ENCODE measurements at places on chromosomes 3 and 15.

DNA sequence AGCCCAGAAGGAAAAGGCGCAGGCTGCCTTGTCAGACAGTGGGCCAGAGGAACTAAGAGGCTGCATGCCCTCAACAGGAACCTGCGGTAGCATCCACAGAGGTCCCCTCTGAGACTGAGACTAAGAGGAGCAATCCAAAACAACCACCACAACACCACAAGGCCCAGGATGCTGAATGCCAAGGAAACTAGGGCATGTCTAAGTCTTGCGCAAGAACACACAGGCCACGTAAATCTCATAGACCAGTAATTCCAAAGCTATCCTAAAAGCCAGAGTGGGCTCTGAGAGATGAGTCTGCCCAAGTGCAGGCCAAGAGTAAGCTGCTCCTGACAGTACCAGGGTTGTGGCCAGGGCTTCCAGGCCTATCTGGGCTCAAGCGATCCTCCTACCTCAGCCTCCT is 12.9 kb downstream of the MON1A start:
- peak; percentile 65 for DNase-seq

DNA sequence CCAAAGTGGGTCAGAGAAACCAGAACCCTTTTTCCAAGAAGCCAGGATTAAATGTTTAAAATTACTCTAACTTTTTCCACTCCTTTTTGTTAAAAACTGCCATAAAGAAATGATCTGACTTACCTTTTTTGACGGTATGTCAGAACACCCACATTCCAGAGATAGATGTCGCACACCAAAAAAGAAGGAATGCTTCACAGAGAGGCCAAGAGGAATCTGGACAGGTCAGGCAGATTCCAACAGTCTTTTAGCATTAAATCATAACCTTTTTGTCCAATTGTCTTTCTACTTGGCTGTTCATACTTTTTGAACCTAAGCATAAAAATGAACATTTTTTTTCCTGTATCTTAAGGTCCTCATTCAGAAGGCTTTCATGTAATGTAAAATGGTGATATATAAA is 846.9 kb downstream of the NSUN3 start:
- no peak for DNase-seq

DNA sequence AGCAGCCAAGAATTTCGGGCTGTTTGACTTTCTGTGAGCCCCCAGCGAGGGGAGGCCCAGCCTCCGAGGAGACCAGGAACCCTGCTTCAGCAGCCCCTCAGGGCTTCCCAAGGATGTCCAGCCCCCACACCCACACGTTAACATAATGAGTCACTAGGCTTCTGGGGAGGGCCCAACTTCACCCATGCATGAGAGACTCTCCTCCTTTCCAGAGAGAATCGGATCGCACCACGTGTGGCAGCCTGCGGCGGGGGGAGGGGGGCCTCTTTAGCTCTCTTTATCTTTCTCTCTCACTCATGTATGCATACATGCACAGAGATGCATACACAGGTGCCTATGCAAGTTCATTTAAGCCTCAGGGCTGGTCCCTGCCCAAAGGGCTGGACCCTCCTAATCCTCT is 3.1 kb upstream of the AP2M1 start:
- DNase-seq, result peak; percentile 85

- no peak for DNase-seq
Measured at GRCh38 chr3:160126761-160127160, 98.5 kb upstream of the C3orf80 start.

- DNase-seq, result no peak
Measured at GRCh38 chr3:150203273-150203672, 204.8 kb upstream of the TSC22D2 start.

DNA sequence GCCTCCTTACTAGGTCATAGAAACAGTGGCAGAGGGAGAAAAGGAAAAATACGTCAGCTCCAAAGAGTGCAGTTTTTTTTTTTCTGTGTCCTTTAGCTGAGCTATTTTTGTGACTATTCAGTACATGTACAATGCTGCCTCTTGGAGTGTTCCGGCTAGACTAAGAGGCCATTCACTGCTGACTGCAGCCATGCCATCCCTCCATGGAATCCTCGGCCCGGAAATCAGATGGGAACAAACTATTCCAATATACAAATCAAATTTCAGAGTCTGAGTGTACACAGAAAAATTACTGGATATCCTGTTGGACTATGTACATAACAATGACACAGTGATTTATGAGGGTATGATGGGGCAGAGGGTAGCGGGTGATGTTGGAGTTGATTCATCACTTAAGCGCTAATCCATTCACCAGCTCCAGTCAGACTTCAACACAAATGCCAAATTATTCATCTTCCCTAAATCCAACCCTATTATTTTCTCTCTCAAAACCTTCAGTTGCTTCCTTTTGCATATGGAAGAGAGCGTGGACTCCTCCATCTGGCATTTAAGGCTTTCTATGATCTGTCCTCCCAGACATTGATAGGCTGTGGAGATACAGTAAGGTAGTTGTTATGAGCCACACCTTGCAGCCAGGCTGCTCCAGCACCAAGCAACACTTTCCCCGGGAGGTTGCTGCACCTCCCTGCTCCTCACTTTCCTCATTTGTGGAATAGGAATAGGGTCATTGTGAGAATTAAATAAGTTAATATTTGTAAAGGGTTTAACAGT is 109.1 kb downstream of the LPP start:
- peak; percentile 96 for DNase-seq

- DNase-seq, result peak; percentile 43
Measured at GRCh38 chr15:76310475-76311099, 682 bp downstream of the ETFA start.

- DNase-seq, result no peak
Measured at GRCh38 chr15:69610277-69610676, 157.7 kb downstream of the RPLP1 start.

DNA sequence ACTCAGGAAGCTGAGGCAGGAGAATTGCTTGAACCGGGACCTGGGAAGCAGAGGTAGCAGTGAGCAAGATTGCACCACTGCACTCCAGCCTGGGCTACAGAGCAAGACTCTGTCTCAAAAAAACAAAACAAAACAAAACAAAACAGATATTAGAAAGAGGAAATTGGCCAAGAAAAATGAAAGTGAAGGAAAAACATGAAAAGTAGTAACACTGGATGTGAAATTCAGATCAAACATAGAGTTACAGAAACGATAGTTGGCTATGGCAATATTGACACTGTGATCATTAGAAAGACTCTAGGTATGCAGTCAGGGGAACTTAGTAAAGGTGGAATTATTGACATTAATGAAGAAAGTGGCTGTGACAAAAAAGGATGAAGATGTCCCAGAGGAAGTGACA is 13.2 kb upstream of the TIPARP start:
- DNase-seq, result no peak

- DNase-seq, result peak; percentile 64
Measured at GRCh38 chr3:120741837-120742197, 499 bp downstream of the RABL3 start.

GRCh38 chr15:70783041-70783440 is 19.7 kb upstream of the UACA start:
- no peak for DNase-seq

GRCh38 chr15:80925597-80926059 is 64.0 kb downstream of the MESD start:
- DNase-seq, result no peak

DNA sequence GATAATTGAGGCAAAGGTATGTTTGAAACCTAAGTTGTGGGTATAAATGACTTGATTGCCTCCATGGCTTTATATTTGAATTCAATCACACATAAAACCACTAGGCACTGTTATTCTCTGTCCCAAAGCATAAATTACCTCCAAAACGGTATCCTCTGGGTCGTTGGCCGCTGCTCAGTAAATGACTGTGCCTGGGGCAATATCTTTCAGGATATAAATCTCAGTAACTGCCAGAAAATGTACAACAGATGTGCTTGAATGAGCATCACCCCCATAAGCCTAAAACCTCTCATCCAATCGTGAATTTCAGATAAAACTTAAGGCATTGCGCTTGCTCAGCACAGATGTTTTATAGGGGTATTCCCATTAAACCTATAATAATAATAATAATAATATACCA is 19.0 kb upstream of the C3orf49 start:
- DNase-seq, result peak; percentile 11
